ENCODE measurements at places on chromosomes 4 and X.

DNA sequence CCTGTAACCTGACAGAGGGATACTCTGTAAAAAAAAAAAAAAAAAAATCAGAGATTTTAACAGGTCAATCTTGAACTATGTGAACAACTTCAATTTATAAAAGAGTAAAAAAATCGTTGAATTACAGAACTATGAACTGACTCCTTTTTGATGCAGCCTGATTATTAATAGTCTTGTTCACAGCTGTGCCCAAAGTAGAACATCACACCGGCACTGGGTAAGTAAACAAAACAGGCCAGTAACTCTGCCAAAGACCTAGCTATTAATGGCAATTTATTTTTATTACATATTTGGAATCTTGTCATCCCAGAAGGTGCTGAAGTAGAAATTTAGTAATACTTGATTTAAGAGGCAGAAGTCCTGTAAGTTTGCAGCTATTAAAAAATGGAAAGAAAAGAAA, 31.4 kb downstream of the CPE start:
- no peak for DNase-seq

GRCh38 chr4:163815776-163816175, 321.3 kb downstream of the TMA16 start:
- no peak for DNase-seq

GRCh38 chr4:2261110-2261852, 628 bp downstream of the MXD4 start:
- peak; percentile 65 for DNase-seq

GRCh38 chrX:119635799-119636198, 29.6 kb upstream of the NKRF start:
- no peak for DNase-seq

DNA sequence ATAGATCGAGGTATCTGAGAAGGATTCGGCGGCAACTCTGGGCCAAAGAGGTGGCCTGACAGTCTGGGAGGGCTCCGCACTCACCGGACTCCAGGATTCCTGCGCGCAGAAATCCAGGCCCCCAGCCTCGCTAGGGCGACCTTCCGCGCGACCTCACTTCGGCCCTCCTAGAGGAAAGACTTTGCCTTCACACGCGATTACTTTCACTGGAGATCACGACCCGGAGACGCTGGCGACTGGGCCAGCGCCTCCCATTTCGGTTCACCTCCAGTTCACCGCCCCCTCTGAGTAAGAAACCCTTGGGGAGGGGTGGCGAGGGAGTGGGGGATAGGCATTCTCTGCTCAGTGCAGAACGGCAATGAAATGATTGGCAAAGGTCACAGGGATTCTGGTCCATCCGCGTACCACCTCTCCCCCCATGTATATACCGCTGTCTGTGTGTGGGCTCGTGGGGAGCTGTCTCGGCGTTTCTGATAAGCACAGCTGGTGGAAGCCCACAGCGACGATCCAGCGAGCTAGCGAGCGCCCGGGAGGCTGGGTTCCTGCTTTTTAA, 2.5 kb downstream of the POU3F4 start:
- no peak for DNase-seq

DNA sequence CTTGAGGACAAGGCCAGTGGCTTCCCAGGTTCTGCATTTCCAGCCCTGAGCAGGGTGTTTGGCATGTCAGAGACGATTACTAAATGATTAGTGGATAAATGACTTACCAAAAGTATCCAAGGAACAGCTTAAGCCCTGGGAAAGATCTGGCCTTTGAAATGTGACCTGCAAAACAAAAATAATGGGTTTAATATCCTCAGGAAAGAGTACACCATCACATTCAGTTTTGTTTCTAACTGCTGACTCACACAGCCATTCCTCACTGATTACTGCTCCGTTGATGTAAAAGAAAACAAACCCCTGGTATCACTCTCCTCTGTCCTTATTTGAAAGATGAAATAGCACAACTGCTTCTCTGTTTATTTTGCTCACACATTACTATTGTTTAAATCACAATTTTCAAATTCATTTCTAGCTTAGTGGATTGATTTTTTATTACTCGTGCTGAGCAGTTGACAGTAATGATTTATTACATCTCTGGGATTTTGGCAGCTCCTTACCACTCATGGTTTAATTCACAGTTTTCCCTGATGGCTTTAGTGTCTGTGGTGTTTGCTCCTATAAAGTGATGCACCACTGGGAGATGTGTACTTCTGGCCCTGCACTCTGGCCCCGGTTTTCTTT, 117.0 kb downstream of the CBLL2 start:
- peak; percentile 92 for DNase-seq

GRCh38 chrX:8404926-8405325, 59.7 kb upstream of the VCX3B start:
- no peak for DNase-seq

DNA sequence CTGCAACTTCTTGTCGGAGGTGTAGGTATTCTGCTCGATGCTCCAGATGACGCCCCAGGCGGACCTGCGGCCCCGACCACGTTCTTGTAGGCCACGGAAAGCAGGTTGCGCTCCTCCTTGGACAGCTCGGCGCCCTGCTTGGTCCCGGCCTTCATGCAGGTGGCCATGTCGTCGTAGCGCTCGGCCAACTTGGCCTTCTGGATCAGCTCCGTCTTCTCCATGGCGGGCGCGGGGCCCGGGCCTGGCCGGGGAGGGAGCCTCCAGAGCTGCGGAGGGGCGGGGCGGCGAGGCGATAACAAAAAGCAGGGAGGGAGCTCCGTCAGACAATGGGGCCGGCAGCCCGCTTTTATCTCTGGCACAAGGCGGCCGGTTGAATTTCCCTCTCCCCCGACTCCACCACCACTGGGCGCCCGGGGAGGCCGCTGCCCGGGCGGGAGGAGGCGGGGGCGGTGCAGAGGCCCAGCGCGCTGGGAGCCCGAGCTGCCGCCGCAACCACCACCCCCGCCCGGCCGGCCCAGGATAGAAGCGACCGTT, 28.3 kb upstream of the DRP2 start:
- peak; percentile 30 for DNase-seq

DNA sequence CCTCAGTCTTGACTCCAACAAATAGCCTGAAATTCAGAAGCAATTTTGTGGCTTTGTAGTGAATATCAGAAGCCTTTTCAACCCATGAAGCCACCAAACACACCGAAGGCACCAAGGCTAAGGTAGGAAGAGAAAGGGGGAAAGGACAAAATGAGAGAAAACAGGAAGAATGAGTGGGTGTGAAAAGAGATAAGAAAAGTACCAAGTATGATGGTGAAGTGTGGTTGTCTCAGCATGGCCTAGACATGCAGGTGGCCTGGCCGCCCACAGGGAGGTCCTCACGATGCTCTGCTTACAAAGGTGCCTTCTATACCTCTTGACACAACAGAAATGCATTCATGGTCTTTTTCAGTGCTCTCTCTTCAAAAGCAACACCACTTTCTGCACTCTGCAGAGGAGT, 34.9 kb downstream of the ACSL1 start:
- DNase-seq: no peak

DNA sequence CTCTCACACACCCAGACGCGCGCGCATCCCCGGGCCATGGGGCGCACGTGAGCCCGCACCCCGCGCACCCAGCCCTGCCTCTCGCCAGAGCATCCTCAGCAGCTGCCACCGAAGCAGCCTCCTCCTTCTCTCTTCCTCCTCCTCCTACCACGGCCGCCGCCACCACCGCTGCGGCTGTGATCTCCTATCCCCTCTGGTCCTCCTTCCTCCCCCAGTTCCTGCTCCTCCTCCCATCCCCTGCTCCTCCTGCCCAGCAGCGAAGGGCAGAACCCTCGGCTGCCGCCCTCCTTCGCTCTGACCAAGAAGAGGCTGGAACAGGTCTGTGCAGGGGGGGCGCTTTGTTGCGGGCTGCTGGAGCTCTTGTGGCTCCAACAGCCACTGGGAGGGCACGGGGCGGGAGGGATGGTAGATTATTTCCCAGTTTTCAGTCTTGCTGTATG, 148.7 kb upstream of the CHRDL1 start:
- DNase-seq: no peak

- peak; percentile 81 for DNase-seq
These were observed 31.8 kb downstream of the STAG2 start for GRCh38 chrX:123993326-123993725.

DNA sequence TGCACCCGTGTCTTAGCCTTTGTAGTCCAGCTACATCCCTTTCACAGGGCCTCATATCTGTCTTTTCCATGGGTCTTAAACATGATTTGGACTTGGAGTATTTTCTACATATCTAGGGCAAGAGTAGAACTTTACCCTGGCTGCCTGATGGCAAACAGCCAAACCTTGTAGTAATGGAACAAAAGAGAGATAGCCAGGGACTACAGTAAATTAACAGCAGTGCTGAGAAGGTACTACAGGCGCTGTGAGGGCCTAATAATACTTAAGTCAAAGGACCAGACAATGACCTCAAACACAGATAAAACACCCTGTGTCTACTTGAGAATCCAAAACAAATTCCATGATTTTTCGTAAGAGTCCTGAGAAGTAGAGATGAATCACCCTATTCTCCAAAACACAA, 111.0 kb upstream of the WDR17 start:
- no peak for DNase-seq

GRCh38 chr4:145044341-145044740, 53.7 kb downstream of the ANAPC10 start:
- peak; percentile 72 for DNase-seq

- no peak for DNase-seq
These were observed 9.5 kb downstream of the RGS12 start for GRCh38 chr4:3302173-3302785.

GRCh38 chr4:2615821-2616220, 79.4 kb downstream of the FAM193A start:
- DNase-seq: no peak

DNA sequence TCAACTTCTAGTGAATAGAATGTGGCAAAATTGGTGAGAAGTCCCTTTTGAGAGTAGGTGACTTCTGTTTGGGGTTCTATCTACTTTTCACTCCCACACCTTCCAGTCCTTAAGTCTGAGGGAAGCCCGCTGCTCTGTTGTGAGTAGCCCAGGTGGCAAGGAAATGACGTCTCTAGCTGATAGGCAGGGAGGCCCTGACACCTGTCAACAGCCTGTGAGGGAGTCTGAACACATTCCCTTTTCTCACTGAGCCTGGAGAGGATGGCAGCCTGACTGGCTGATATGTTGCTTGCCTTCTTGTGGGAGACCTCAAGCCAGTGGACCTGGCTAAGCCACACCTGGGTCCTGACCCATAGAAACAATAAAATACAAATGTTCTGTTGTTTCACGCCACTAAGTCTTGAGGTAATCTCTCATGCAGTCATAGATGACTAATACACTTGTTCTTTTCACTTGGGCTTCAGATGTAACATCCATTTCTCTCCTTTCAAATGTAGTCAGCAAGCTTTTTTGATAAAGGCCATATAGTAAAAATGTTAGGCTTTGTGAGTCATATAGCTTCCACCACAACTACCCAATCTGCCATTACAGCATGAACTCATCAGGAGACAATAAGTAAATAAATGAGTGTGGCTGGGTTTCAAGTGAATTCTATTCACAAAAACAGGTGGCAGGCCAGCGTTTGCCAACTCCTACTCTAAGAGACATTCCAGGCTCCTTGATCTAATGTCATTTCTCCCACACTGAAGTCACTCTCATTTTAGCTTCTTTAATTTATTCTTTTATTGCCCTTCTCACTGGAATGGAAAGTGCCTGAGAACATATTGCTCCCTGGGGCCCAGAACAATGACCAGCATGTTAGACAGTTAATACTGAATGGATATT, 265.1 kb upstream of the MAD2L1 start:
- DNase-seq: no peak

- no peak for DNase-seq
These were observed 4.5 kb upstream of the PPP2R2C start for GRCh38 chr4:6476893-6477292.

Data from fibroblast of skin of back (primary cell).